ENCODE measurements at places on chromosomes 4 and X.
A peak's percentile ranks its signal among the peaks of the same experiment; 100 is the strongest.

DNA sequence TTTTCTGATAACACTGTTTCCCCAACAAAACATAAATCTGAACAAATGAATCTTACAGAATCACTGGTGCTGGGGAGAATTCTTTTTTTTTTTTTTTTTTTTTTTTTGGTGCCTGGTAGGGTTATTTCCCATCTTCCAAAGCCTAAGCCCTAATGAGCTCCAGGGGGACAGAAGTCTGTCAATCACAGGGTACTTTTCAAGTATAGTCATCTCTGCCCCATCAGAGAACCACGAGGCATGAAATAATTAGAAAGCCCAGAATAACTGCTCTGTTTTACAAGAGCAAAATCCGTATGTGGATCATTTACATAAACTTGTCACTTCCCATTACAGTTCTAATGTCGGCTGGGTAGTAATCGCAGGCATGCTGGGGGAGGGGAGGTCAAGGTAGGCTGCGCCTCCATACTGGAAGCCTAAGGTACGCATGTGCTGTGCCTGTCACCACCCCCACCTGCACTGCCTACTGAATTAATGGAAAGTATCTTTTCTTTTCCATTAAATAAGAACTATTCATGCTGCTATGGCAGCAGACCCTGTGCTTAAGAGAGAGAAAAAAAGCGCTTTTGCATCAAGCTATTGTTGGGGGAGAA is 164.7 kb upstream of the LEF1 start:
- DNase-seq, result no peak

GRCh38 chrX:16882702-16883486 is 12.7 kb upstream of the RBBP7 start:
- peak; percentile 55 for DNase-seq

- no peak for DNase-seq
Measured at GRCh38 chr4:140856621-140857062, 100.5 kb upstream of the TBC1D9 start.

DNA sequence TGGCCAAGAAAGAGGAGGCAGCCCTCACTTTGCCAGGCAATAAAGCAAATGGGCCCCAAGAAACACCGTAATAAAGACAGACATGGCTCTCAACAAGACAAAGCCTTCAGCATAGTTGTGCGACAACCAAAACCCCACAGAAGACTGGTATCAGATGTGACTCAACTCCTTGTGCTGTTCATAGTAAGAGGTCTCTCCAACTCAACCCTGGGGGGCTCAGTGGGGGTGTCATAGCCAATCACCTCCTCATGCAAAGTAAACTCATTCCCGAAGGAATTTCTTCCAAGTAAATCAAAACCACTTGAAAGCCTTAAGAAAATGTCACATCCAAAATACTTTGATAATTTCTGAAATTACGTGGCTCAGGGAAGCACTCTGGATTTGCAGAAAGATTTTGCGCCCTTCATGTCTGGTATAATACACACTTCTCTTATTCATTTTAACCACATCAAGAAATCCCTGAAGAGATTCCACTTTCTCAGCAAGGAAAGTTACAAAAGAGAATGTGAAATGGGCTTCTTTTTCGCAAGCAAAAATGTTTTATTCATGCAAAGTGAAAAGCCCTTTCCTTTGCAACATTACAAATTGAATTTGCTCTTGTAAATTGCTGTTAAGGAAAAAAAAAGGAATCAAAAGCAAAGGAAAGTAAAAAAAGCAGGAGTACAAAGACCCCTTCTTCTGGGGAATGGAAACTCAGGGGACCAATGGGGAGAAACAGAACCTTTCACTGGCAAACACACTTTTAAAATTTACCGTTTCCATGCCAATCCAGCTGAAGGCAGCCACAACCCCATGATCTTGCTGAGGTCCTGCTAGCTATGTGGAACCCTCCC is 137.4 kb downstream of the NSUN7 start:
- DNase-seq, result no peak

DNA sequence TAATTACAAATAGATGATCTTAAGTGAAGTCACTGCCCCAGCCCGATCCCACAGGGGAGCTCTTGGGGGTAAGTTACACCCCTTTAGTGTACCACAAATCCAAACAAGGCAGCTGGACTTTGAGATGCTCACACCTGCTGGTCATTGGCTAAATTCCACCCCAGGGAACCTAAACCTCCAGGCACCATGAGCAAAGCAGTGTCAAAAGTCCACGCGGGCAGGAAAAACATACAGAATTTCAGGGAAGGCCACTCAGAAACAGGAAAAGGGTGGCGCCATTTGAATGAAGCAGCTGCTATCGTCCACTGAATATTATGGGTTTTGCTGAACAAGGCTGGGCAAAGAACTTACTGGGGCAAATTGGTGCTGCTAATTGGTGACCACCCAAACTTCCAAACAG is 30.9 kb downstream of the SUPT20HL1 start:
- DNase-seq, result no peak

GRCh38 chr4:10743357-10743756 is 58.8 kb upstream of the CLNK start:
- no peak for DNase-seq

DNA sequence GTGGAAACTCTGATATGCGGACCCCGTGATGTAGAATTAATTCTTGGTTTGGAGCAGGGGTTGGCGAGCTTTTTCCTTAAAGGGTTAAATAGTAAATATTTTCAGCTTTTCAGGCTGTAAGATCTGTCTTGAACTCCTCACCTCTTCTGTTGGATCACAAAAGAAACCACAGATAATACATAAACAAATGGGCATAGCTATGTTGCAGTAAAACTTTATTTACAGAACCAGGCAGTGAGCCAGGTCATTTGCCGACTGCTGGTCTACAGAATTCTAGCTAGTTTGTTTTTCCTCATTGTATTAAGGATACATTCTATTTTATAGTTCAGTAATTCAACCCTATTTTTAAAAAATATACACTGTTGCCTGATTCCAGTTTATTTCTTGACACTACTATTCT is 116.6 kb downstream of the PAPSS1 start:
- no peak for DNase-seq

GRCh38 chrX:723781-724180 is 93.2 kb downstream of the SHOX start:
- DNase-seq, result no peak

DNA sequence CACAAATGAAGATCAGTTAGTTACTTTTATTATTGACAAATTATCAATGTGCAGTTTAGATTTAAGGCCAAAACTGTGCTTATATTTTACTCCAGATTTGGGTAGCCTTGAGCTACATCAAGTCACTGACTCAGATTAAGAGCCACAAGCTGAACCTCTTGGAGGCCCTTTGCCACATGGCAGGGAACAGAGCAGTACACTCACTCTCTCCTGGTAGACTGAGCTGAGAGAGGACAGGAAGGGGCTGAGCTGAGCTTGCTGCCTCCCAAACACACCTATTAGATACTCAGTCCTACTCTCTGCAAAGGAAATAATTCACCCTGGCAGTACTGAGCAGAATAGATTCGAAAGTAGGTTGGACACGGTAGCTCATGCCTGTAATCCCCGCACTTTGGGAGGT is 7.8 kb downstream of the STAP1 start:
- DNase-seq, result no peak

DNA sequence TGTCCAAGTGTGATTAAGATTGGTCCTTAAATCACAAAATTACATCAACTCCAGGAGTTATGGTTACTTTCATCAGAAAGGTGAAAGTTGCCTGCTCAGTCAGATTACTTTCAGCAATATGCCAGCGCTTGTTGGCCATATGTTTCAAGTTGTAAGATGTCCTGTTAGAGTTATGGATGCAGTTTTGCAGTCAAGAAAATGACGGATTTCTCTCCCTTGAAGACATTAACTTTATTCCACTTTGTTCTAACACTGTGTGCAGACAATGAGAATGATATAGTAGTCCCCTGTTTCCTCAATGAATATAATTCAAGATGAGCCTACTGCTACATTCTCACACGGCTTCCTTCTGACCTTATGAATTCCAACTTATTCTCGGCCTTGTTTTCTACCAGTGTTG is 295.0 kb upstream of the ADGRL3 start:
- DNase-seq, result no peak

DNA sequence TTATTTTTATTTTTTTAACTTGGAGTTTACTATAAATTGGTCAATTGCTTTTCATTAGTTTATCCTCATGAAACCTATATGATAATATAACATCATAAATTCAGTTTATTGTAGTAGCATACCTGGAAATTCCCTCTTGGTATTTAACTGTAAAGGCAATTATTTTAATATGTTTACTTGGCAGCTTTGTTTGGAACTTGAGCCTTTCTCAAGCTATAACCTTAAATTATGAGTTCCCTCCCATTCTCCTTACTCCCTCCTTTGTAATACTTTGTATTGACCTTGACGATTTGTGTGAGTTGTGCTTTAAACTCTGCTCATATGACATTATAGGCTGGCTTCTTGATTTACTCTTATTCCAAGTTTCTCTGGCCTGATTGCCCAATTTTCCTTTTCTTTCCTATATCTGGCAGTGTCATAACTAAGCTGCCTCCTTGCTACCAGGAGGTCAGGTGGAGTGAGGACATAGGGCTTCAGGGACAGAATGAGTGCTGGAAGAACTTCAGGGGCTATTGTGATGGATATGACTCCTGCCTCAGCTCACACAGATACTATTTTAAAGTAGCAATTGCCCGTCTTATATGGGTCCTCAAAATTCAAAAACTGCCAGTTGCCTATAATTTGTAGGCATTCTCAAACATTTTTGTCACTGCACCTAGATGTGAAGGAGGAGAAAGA is 77.7 kb downstream of the RAP1GDS1 start:
- no peak for DNase-seq

DNA sequence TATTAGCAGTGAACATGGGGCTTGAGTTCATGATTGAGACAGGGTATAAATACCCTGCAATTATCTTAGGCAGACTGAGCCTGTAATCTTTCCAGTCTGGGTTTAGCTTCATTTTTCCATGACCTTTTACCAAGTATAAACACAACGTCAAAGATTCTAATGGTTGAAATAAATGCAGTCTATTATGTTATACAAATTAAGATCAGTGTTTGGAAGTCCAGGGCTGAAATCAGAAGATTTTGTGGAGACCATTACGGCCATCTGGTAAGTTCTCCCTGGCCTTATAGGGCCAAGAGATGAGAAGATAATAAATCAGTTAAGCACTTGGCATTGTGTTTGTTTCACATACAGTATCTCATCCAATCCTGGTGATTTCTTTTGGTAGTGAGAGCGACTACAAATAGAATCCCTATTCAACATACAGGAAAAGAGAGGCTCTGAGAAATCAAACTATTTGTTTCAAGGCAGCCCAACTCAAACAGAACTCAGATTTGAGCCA is 425.8 kb downstream of the PACRGL start:
- no peak for DNase-seq

DNA sequence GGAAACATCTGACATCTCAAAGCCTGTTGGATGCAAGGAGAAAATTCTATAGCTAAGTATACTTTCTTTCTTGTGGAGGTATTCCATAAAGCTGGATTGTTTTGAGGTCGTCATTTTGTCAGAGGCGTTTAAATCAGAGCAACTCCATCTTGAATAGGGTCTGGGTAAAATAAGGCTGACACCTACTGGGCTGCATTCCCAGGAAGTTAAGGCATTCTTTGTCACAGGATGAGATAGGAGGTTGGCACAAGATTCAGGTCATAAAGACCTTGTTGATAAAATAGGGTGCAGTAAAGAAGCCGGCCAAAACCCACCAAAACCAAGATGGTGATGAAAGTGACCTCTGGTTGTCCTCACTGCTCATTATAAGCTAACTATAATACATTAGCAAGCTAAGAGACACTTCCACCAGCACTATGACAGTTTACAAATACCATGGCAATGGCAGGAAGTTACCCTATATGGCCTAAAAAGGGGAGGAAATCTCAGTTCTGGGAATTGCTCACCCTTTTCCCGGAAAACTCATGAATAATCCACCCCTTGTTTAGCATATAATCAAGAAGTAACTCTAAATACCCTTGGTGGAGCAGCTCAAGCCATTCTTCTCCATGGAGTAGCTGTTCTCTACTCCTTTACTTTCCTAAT is 11.9 kb downstream of the HSD17B13 start:
- no peak for DNase-seq

- no peak for DNase-seq
Measured at GRCh38 chr4:170770664-170771063, 680.9 kb upstream of the AADAT start.

DNA sequence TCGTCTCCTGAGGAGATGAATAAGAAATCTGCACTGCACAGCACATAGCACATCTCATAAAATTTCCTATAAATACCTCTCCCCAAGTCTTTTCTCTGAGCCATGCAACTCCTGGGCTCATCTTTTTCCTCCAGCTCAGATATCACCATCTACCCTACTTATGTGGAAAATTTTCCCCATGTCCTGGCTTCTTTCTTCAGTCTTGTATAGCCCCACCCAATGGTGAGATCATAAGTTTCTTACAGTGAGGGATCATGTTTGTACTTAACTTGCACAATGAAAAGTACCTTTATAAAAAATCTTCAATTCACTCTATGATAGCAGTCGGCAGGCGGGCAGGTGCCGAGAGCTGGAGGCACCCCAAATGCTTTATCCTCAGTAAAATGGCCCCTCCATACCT is 198.6 kb upstream of the S100G start:
- DNase-seq, result no peak

GRCh38 chr4:96355414-96355813 is 515.5 kb downstream of the PDHA2 start:
- no peak for DNase-seq

DNA sequence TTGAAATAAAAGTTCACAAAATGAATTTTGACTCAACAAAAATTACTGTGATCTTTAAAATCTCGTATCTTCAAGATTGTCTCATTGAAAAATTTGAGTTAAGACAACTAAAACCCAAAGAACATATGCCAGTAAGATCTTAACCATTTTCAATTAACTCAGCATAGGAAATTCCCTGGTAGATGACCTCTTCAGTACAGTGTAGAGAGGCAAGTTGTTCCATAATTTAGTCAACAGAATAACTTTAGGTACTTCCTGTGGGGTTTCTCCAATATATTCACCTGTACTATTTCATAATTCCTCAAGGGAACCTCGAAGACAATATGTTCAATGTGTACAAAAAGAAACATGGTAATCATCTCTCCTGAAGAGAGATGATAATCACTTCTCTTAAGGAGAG is 145.3 kb downstream of the COL25A1 start:
- DNase-seq, result no peak

GRCh38 chr4:15420642-15421041 is 7.2 kb upstream of the C1QTNF7 start:
- DNase-seq, result no peak

DNA sequence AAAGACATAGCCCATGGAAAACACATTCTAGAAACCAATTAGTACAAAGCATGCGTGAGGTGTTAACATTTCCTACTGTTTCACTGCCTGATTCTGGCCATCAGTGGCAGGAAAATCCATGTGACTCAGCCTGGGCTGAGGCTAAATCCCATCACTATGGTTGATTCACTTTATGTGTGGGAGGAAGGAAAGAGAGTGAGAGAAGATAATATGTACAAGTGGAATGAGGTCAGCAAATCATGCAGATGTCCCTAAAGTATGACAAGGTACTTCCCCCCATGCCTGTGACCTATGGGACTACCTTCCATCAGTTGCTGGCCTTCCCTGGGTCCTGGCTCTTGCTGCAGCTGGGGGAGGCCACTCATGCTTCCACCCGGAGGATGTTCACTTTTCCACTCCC is 64.2 kb upstream of the MAP3K15 start:
- DNase-seq, result no peak
